ENCODE measurements at places on chromosomes 16 and 17. TPM values are rescaled to one million over a fixed set of nuclear protein-coding genes. Genes with fewer than 3 reads are reported as not detected.

DNA sequence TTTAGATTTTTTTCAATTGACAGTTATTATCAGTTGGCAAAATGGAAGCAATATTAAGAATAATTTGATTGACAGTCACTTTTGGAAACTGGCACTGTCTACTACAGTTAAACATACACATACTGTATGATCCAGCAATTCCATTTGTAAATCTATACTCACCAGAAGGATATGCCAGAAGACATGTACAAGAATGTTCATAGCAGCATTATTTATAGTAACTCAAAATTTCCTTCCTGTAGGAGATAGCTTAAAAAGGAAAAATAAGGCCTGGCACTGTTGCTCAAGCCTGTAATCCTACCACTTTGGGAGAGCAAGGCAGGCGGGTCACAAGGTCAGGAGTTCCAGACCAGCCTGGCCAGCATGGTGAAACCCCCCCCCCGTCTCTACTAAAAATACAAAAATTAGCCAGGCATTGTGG lies 89.3 kb downstream of the VMP1 start:
- DNase-seq = no peak

DNA sequence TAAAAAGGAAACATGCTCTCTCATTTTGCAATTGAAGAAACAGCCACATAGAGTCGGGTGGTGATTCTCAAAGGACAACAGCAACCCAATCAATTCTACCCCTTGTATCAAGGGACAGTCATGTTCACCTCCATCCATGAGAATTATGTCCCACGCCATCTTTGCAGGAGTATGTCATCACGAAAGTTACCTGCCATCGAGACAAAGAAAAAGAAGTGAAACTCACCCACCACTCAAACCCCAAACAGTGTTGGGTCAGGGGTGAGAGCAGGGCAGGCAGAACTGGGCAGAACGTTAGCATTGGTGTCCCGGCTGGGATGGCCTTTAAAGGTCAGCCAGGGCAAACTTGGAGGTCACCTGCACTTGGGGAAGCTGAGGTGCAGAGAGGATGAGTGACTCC lies 24.2 kb upstream of the HNF1B start:
- no peak for DNase-seq

- no peak for DNase-seq
Measured at GRCh38 chr17:7631398-7632380, 1.8 kb downstream of the SHBG start.

MPHOSPH6 gene
- 13.6 TPM for total RNA-seq

DNA sequence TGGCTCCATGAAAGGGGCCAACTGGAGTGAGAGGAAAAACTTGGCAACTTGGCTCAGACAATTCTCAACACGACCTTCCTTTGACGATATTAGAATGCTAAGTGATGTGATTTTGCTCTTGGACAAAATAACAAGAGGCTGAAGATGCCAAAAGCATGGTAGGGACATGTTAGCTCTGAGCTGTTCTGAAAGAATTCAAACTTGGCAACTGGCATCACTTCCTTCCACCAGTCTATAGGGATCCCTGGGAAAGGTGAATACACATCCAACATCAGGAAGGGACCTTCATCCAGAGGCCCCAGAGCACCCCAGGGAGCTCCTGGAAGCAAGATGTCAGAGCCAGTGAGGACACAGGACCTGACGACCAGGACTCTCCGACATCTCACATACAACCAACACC lies 4.3 kb downstream of the KRT37 start:
- no peak for DNase-seq

TCAP gene
- total RNA-seq = 1.3 TPM

- no peak for DNase-seq
Measured at GRCh38 chr17:37107406-37108083, 158.8 kb downstream of the AATF start.

DNA sequence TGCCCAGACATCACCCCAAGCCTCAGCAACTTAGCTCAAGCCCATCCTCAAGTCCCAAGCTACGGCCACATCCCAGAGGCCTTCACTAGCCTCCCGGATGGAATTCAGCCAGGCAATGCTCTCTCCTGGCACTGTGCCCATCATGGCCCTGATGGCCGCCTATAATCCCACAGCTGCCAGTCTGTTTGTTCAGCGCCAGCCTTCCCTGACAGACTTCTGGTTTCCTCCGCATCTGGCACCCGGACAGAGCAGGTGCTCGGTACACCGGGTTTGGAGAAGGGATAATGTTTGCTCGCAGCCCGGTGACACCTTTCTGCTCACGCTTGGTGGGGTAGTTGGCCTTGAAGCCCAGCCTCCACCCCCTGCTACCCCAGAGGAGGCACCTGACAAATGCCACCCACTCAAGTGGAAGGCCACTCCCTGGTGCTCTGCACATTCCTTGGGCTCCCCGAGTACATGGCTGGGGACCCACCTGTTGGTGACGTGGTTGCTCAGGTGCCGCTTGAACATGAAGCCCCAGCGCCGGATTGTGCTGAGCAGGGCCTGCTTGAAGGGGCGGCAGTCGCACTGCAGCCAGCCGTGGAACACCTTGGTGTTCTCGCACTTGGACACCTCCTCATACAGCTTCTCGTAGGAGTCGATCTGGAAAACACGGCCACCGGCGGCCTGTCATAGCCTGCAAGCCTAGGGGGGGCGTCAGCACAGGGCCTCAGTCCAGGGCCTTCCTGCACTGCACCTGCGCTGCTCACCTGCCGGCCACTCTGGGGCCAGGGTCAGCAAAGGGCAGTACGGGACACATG lies 47.1 kb downstream of the DNAH17 start:
- no peak for DNase-seq

- no peak for DNase-seq
Measured at GRCh38 chr16:58110571-58111301, 18.4 kb downstream of the CFAP20 start.

CEP295NL gene
- 7.3 TPM for total RNA-seq

- DNase-seq = peak; percentile 96
Measured at GRCh38 chr17:57892146-57892819, 42.4 kb upstream of the MRPS23 start.

All from osteocyte (in vitro differentiated cells).